ENCODE measurements at places on chromosomes 5 and 9.

GRCh38 chr5:87781976-87782375 is 369.2 kb upstream of the CCNH start:
- DNase-seq = no peak

- no peak for DNase-seq
Measured at GRCh38 chr5:142025637-142026036, 12.8 kb upstream of the GNPDA1 start.

GRCh38 chr9:74865177-74865576 is 22.5 kb downstream of the TRPM6 start:
- DNase-seq = no peak

DNA sequence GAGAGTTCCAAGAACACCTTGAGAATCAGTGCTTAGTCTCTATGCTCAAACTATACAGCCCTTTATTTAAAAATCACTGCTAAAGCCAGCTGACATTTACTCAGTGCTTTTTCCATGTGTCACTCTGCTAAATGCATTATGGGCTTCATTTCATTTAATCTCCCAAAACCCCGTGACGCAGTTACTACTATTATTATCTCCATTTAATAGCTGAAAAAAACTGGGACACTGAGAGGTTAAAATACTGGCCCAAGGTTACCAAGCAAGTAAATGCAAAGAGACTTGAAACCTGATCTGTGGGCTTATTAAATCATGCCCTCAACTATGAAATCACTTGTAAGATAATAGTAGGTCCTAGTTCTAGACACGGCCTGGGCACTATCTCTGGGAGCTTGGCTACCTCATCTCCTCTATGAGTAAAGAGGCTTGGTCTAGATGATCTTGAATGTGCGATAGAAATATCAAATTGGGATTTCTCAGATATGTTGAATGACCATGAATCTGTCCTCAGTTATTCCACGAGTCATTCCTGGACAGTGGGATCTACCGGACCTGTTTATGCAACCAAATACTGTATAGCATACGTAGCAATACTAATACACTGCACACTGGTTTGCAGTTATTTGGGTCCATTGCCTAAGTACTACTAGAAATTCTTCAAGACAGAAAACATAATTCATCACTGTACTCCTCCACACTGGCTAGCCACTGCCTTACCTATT is 32.3 kb downstream of the MARCHF11 start:
- DNase-seq = peak; percentile 43

GRCh38 chr9:99515895-99516656 is 294.0 kb downstream of the SEC61B start:
- no peak for DNase-seq

DNA sequence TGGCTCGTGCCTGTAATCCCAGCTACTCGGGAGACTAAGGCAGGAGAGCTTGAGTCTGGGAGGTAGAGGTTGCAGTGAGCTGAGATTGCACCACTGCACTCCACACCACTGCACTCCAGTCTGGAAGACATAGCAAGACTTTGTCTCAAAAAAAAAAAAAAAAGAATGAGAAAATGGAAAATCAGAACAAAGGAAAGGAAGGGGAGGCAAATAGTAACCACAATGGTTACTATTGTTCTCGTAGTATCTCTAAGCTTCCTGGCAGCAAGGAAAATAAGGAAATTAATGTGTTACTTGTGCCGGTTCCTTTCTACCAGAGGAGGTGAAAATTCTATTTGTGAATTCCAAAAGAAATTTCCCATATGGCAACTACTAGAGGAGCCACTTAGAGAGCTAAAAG is 48.5 kb upstream of the BNC2 start:
- DNase-seq = no peak

DNA sequence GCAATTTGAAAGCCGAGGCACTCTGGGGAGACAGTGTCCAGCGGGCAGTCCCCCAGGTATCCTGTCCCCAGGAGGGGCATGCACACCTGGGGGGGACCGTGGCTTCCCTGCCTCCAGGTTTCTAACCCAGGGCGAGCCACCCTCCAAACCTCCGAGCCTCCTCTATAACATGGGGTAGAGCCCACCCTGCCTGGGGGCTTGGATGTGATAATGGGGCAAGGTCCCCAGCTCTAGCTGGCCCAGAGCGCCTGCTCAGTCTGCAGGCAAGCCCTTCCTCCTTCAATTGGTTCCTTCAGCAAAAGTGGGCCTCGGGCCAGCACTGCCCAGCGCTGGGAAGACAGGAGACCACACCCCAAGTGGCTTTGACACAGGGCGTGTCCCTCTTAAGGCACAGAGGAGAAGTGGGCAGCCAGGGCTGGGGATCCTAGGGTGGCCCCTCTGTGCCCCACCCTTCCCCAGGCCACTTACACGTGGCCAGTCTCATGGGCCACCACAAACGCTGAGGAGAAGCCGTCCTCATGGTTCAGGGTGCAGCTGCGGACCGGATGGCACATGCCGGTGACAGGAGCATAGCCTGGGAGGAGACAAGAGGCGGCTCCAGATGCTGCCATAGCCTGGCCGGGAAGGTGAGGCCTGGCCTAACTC is 94.3 kb downstream of the ZNF354C start:
- no peak for DNase-seq

DNA sequence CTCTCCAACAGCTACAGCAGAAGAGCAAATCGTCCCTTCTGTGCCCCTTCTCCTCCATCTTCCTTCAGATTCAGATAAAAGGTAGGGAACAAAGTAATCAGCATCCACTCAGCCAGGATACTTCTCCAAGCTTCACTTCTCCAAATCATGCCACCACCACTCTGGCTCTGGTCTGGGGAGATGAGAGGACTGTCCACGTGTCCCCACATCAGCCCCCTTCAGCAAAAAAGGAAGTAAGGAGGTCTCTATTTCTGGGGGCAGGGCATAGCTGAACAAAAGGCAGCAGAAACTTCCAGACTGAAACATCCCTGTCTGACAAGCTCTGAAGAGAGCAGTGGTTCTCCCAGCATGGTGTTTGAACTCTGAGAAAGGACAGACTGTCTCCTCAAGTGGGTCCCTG is 116.9 kb downstream of the C5orf15 start:
- DNase-seq = no peak

GRCh38 chr5:64507264-64507605 is 1.4 kb downstream of the RGS7BP start:
- DNase-seq = peak; percentile 68

GRCh38 chr9:20507431-20507830 is 114.9 kb downstream of the MLLT3 start:
- no peak for DNase-seq

- peak; percentile 22 for DNase-seq
Measured at GRCh38 chr9:98517761-98518160, 191.0 kb downstream of the GABBR2 start.

DNA sequence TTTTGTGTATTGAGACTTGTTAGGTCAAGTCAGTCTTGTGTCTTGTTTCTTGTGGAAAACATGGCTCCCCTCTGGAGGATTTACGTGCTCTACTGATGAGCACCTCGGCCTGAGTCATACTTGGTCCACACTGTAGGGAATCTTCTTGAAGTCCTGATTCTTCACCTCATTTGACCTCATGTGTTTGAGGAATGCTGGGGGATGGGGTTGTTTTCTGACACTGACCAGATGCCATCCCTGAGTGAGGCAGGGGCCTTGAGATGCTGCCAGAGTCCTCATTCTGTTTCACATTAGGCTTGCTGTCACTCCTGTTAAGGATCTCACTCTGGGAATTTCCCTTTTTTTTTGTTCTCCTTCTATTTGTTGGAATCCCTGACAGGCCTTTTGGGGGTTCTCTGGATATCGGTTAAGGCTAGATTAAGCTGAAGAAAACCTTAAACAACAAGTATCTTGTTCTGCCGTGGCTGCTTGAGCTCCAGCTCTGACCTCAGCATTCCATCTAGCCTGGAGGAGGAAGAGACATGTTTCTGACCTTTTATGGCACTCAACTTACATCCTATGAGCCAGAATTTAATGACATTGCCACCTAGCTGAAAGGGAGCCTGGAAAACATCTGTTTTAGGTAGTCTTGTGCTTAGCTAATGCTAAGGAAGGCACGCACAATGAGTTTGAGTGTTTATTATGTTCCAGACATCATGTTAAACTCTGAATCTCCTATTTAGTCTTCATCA is 20.6 kb downstream of the TCOF1 start:
- DNase-seq = no peak

GRCh38 chr5:170289121-170289520 is 8.5 kb downstream of the LCP2 start:
- DNase-seq = no peak

- DNase-seq = no peak
Measured at GRCh38 chr9:96350866-96351265, 32.6 kb downstream of the SLC35D2 start.

DNA sequence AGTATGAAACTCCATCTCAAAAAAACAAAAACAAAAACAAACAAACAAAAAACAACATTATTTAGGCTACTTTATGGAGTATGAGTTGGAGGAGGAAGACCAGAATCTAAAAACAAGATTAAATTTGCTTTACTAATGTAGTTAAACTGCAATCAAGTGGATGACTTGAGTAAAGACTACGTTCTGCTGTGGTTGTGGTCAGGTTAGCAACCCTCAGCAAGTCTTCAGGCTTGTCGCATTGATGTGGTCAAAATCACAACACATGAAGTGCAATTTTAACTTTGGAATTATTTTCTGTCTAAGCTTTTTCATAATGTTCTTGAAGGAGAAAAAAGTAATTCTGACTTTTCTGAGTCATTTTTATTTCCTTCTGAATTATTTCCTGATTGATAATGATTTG is 43.1 kb downstream of the PDE6A start:
- no peak for DNase-seq

DNA sequence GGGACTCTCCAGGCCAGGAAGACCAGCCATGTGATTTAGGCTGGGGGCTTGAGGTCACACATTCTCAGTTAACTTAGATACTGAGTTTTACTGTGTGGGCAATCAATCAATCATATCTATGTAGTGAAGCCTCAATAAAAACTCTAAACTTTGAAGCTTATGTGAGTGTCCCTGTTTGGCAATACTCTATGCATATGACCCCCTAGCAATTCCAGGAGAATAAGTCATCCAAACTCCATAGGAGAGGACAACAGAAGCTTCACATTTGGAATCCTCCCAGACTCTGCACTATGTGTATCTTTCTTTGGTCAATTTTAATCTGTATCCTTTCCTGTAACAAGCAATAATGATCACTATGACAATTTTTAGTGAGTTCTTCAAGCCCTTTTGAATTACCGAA is 216.8 kb upstream of the RGMB start:
- no peak for DNase-seq

- peak; percentile 42 for DNase-seq
Measured at GRCh38 chr9:35051069-35051967, 21.1 kb downstream of the VCP start.

DNA sequence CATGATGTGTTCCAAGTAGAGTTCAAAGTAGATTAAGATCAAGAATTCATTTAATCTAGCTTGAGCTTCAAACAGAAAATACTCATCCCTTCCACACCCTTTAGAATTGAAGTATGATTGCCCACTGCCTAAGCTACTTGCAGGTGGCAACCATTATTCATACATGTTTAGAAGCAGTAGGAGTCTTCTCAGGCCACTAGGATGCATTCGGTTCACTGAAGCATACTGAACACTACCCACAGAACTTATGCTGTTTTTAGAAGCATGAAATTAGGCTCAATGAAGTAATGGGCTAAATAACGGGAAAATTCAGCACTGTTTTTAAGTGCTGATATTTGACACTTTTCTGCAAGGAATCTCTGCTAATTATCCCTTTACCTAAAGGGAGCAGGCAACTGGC is 263.4 kb downstream of the DEPDC1B start:
- no peak for DNase-seq

GRCh38 chr9:109422641-109423040 is 75.5 kb downstream of the PTPN3 start:
- no peak for DNase-seq

GRCh38 chr5:8523501-8523900 is 654.6 kb downstream of the MTRR start:
- DNase-seq = no peak

- DNase-seq = peak; percentile 29
Measured at GRCh38 chr9:121268851-121269641, 1.1 kb downstream of the GSN start.

DNA sequence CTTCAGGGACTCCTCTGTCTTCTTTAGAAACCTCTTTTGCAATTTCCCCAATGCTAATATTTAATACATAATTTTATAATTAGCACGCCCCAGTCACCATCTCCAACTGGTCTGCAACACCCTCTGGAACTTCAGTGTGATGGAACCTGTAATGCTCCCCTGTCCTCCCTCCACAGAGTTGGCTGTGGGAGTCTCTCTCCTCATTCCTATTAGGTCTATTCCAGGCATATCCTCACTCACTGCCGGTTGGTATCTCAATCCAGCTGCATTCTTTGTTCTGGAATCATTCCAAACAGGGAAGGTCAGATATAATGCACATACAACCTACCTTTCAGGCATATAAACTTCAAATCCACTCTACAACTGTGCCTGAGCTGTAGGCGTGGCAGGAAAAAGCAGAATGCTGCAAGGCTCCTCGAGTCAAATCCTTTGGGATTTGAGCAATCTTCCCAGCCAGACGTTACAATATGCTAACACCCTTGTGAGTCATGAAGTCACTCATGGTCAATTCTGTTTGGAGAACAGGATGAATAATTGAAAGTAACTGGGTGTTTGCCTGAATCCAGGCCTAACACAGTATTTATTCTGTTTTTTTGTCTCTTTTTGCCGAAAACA is 293.8 kb downstream of the CWC27 start:
- peak; percentile 94 for DNase-seq

DNA sequence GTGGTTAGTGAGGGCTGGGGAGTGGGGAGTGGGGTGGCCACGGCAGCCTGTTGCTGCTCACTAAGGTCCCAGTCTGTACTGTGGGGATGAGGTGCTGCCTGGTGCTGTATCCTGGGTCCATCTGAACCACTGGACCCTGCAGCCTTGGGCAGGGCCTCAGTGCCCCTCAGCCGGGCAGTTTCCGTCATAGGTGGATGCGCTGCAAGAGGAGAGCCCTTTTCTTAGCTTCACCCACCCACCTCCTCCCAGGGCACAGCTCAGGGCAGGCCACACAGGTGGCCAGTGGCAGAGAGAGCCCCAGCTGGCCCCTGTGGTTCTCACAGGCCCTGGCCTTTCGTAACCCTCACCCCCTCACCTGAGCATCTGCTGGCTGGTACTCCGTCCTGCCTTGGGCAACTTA is 46.2 kb downstream of the WNK2 start:
- no peak for DNase-seq

- no peak for DNase-seq
Measured at GRCh38 chr5:38541174-38541725, 15.2 kb downstream of the LIFR start.

GRCh38 chr5:40166802-40167201 is 512.9 kb upstream of the PTGER4 start:
- no peak for DNase-seq

Data from NCI-H69 (cell line).